Cardiac septum (tissue), 1 donor: ENCODE measurements at places on chromosomes 16 and 17. TPM values are rescaled to one million over a fixed set of nuclear protein-coding genes. Genes with fewer than 3 reads are reported as not detected.

ZKSCAN2 gene
- 5.1 TPM for total RNA-seq

CX3CL1 gene
- total RNA-seq: 8.7 TPM

KCNJ18 gene
- not detected for total RNA-seq

USP43 gene
- not detected for total RNA-seq

KRT39 gene
- total RNA-seq: not detected

OSGIN1 gene
- 12.6 TPM for total RNA-seq

GRCh38 chr16:50354629-50355456 lies 13.9 kb downstream of the BRD7 start:
- no peak for DNase-seq

GRCh38 chr17:80779961-80780380 lies 211.7 kb upstream of the CHMP6 start:
- DNase-seq: no peak

DNA sequence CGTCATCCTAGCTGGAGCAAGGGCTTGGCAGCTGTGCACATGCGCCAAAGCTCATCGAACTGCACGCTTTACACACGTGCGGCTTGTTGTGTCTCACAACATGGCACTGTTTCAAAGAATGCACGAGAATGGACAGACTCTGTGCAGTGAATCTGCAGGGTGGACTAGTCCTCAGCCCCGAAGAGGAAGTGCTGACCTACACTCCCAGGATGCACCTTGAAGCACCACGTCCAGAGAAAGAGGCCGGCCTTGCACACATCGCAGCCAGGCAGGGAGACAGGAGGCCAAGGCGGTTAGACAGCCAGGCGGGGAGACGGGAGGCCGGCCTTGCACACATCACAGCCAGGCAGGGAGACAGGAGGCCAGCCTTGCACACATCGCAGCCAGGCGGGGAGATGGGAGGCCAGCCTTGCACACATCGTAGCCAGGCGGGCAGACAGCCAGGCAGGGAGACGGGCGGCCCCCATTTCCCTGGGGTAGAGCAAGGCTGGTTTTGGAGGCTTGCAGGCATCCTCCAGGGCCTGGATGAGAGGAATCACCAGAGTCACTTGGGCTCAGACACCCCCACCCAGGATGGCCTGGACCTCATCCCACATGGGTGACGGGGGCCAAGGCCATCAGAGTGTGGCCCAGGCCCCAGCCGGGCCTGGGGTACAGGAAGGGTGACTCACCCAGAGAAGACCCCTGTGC lies 9.0 kb upstream of the CACNA1H start:
- DNase-seq: no peak

- DNase-seq: no peak
These were observed 22.8 kb upstream of the SLC47A1 start for GRCh38 chr17:19510903-19511302.

GRCh38 chr17:38322156-38322779 lies 21.5 kb downstream of the GPR179 start:
- peak; percentile 82 for DNase-seq

DNA sequence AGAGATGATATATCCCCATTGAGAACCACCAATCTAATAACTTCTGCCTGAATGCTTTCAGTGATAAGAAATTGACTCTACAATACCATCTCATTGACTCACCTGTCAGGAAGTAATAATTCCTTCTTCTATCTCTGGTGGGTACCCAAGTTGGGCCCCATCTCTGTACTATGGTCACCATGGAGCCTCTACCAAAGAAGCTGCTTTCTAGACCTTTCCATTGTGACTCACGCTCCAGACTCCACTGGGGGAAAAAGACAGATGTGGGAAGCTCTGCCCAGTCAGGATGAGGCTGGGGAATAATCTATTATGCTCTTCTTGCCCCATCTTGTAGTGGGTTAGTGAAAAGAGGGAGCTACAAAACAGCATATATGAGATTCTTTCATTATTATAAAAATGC lies 100.4 kb downstream of the COPRS start:
- DNase-seq: no peak

DNA sequence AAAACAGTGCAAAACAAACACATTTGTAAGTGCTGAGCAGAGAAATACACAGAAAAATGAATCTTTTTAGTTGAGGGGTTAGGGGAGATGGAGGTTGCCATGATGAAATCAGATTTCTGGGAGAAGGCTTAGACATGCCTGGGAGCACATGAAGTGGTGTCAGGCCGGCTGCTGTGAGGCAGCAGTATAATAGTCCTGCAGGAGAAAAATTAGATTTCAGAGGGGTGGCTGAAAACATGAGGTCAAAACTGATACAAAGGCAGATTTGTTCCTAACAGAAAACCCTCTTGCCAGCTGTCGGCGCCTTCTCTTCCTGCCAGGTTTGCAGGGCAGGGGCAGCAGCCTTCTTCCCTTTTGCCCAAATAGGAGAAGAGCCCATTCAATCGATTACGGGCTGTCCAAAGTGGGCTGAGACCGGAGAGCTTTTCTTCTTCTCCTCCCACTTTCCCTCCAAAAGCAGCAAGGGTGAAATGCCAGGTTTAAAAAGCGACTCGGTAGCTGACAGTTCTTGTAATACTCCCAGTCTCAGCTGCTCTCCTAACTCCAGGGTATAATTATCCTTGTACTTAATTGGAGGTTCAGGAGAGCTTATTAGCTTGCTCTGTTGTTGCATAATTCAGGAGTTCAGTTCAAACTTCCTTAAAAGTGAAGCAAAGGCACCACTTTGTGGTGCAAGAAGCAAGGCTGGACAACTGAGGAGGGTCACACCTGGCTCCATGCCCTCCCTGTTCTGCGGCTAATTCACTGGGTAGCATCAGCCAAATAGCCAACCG lies 80.0 kb downstream of the PCTP start:
- DNase-seq: no peak

- DNase-seq: no peak
These were observed 35.0 kb upstream of the RASD1 start for GRCh38 chr17:17531156-17531555.

DNA sequence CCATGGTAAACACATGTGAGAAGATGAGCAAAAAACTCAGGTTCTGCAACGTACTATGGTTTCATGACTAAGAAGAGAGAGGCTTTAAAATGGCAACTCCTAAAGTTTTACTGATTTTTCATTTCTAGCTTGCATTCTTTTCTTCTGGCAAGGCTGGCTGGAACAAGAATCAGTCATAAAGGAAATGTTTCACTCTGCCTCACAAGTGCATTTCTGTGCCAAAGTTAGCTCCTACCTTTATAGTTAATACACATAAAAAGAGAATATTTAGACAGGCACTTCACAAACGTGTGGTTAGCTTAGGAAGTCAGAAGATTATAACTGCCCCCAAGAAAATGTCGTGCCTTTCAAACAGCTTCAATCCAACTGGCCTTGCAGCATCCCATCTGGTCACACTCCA lies 417.1 kb upstream of the CDH11 start:
- DNase-seq: no peak

- no peak for DNase-seq
These were observed 4.1 kb downstream of the KRT31 start for GRCh38 chr17:41393294-41393693.

GRCh38 chr17:33550261-33550660 lies 257.2 kb upstream of the ASIC2 start:
- DNase-seq: no peak

GRCh38 chr16:82149536-82149935 lies 20.5 kb downstream of the MPHOSPH6 start:
- DNase-seq: no peak

- DNase-seq: no peak
These were observed 66.1 kb downstream of the PLD6 start for GRCh38 chr17:17139972-17140589.

DNA sequence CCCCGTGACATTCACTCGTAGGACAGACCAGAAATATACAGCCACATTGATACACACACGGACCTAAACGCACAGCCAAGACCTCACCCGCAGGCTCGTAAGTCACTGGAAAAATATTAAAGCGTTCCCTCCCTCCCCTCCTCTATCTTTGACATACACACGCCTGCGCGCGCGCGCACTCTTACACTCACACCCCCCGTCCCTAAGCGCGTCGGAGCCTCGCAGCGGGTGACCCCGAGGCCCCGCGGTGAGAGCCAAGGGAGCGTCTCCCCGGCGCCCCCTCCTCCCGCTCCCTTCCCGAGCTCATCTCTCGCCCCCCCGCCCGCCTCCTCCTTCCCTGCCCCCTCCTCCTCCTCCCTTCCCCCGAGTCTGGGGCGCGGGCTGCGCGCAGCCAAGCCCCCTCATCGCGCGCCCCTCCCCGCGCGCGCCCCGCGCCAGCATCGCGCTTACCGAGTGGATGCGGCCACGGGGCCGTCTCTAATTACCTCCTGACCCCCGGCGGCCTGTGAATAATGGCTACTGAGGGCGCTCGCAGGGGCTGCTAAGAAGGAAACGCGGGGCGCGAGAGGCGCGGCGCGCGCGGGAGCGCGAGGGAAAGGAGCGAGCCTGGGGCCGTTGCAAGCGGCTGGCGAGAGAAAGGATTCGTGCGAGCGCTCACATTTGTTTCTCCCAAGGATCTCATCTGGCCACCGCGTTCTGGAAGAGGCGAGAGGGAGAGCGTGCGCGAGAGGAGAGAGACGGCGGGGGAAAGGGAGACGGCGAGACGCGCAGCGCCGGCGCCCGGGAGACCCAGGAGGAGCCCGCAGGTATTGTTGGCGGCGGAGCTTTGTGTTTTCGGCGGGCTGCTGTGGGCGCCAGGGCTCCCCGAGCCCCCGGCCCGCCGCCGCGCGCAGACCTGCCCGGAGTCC lies 42.4 kb downstream of the RAI1 start:
- no peak for DNase-seq
